ENCODE measurements at places on chromosomes 1 and 21. TPM values are rescaled to one million over a fixed set of nuclear protein-coding genes. Genes with fewer than 3 reads are reported as not detected.

DNA sequence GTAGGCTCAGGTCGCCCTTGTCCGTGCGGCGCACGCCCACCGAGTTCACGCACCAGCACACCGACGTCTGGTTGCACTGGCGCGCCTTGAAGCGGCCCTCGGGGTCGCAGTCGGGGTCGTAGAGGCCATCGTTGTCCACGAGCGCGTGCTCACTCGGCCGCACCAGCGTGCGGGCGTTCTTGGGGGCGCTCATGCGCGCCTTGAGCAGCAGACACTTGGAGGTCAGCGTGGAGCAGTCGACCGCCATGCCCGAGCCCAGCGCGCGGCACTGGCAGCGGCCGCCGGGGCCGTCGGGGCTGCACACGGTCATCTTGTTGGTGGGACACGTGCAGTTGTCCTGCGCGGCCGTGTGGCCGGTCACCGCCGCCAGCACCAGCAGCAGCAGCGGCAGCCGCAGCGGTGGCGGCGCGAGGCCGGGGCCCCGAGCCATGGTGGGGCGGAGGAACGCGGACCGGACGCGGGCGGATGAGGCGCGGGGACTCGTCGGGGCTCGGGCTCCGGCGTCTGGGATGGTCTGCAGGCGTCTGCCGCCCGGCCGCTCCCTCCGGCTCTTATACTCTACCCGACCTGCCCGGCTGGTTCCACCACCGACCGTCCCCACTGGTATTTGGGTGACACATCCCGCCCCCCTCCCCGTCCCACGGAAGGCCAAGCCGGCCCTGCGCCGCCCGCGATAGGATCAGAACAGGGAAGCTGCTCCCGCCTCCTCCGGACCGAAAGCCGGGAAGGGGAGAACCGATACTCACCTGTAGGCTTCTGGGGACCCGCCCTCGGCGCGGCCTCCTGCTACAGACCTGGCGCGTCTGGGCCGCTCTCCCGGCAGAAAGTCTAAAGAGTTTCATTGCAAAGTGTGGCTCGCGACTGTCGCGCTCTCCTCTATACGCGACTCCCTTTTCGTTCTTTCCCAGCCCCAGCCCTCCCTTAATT, at the start of gene TACSTD2:
Gene TACSTD2 (minus strand): TSS at position 526 of the 927 bp plus-strand sequence. CDS start 96 bp downstream, at position 430.
- no peak for DNase-seq

DNA sequence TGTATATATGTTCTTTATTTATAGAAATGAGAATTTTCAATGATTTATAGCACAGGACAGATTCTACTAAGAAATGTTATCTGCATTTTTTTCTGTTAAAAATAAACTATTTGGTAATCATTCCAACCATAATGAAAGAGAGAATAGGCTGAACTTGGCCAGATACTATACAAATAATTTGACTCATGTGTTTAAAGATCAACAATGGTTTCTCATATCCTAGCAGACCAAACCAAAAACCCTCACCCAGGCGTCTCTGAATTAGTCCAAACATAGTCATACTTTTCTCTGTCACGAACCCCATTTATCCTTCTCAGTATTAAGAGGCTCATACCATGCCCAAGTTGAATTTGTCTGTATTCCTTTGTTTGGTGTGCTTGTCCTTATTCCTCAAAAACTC, 40.3 kb downstream of the RPE65 start:
- peak; percentile 62 for DNase-seq

Gene LAD1
- not detected for total RNA-seq

Gene LCE2B
- not detected for total RNA-seq

Gene OLIG2
- total RNA-seq, result 1.7 TPM

Gene SH2D2A
- 2.5 TPM for total RNA-seq

Gene RNF2
- total RNA-seq, result 12.8 TPM

Measured in H4 (cell line).